ENCODE measurements at places on chromosomes 5 and 9.

- DNase-seq, result no peak
Measured at GRCh38 chr5:138354387-138354786, 1.9 kb downstream of the KDM3B start.

GRCh38 chr5:151745071-151745705 lies 13.2 kb downstream of the ATOX1 start:
- peak; percentile 34 for DNase-seq

GRCh38 chr9:38062498-38063362 lies 6.3 kb downstream of the SHB start:
- no peak for DNase-seq

- DNase-seq, result no peak
Measured at GRCh38 chr5:163574472-163575440, 69.3 kb downstream of the MAT2B start.

- DNase-seq, result no peak
Measured at GRCh38 chr5:1503241-1504068, 20.3 kb downstream of the LPCAT1 start.

GRCh38 chr9:87642330-87643106 lies 83.4 kb upstream of the CTSL start:
- DNase-seq, result no peak

DNA sequence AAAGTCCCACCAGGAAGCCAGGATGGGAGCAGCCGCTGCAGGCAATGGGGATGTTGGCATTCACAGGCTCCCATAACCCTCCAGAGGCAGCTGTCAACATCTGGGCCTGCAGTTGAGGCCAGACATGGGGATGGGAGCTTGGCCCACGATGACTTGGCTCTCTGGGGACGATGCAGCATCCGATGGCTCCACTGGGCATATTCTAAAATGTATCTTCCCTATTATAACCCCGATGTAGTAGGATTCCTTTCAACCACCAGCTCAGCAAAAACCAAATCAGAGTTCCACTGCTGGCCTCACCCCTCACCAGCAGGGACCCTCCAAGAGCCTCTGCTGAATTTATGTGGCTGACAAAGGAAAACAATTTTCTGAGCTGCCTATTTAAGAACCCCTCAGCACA lies 7.1 kb downstream of the SPRY4 start:
- DNase-seq, result no peak

GRCh38 chr9:109179801-109180523 lies 12.9 kb upstream of the FRRS1L start:
- DNase-seq, result no peak

DNA sequence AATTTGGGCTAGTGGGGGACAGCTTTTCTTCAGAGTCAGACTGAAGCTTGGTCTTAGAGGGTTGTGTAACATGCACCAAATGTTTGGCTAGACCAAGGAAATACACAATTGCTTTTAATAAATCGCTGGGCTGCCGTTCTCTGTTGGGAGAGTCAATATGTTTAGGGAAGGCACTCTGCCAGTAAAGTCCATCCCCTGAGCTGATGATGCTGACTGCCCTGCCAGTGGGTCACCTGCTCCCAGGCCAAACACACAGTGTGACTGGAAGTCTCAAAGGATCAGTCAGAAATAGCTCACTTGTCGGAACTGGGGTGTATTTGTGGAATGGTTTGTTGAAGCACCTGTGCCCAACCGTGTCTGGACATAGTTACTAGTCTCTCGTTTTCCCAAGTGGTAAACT lies 17.9 kb upstream of the ZNF474 start:
- DNase-seq, result no peak

DNA sequence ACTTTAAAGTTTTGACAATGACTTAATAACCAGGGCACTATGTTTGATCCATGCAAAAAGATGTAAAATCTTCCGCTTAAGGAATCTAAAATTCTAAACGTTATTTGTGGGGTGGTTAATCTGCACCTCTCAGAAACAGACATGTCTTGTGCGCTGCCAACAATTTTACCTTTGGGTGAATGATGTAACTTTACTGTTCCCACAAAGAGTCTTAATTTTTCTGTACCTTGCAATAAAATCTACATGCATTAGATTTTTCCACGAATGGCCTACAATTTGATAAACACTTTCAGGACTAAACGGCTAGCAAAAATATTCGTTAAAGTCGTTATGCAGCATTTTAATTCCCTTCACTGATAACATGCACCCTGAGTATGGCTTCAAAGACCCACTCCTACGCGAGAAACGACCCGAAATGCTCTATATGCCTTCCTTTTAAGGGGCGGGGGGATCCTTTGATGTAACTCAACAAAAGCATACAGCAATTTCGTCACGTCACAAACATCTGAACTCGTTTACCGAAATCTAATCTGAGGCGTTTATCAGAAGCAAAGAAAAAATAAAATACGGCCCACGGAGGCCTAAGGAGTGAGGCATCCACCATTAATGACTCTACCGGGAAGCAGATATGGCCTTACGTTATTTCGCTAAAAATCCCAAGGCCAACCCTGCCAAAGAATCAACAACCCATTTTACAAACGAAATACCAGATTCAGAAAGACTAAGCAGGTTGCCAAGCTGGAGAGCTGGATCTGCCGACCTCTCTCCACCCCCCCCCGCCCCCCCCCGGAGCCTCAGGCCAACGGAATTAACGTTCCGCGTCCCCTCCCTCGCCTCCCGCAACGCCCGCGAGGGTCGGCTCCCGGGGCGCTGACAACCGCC lies 621 bp downstream of the AK6 start:
- peak; percentile 66 for DNase-seq

DNA sequence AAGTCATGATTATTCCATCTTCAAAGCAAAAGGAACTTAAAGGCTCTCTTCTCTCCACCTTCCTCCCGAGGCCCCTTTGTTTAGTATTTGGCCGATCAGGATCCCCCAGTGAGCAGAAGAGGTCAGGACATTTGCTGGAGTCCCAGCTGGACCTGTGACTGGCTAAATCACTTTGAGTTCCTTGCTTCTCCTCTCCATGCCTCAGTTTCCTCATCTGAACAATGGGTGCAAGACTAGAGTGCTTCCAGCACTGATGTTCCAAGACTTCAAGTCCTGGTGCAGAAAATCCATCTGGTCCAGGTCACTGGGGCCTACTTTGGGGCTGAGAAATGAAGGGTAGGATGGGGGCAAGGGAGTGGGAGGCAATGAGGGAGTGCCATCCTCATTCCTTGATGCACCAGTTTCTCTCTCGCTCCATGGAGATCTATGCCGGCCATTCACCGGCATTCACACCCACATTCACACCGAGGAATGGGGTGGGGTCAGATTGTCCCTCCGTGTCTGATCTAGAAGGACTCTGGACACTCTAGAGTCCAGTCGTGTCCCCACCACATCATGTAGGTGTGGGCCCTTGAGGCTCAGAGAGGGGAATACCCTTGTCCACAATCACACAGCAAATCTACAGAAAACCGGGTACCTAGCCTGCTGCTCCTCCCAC lies 38.7 kb upstream of the IL17B start:
- DNase-seq, result no peak

GRCh38 chr9:98502976-98503325 lies 205.8 kb downstream of the GABBR2 start:
- DNase-seq, result peak; percentile 55

DNA sequence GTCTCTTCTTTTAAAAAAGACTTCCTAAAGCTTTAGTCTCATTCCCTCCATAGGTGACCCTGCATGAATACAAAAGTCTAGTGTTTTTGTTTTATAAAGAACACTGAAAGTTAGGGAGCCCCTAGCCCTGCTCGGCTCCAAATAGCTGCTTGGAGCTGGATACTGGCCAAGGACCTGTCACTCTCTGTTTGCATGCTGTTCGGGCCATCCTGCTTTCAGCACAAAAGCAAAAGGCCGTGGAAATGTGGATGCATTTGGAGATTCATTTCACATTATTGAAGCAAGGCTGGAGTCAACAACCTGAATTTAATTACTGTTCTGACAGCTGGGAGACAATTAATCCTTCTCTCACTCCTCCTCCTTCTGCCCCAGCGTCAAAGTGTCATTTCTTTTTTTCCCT lies 151.7 kb upstream of the NMUR2 start:
- DNase-seq, result no peak

GRCh38 chr5:90529939-90530677 lies 724 bp upstream of the LYSMD3 start:
- peak; percentile 72 for DNase-seq

DNA sequence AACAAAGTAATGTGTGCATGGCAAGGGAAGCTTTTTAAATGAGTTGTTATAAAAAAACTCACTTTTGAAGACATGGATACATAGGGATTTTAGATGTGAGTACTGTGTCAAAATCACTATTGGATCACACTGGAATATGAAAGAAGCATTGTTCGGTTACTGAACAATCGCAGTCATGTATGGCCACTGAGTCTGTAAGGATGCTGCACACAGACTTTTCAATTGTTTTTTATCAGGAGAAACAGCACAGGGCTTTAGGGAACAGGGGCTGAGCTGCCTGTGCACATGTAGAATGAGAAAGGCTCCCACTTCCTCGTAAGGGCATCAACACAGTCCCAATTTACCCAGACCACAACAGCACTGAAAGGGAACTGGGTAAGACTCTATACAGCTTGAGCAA lies 1333.9 kb upstream of the DMAC1 start:
- no peak for DNase-seq

GRCh38 chr9:124906966-124907365 lies 33.9 kb downstream of the GOLGA1 start:
- no peak for DNase-seq

DNA sequence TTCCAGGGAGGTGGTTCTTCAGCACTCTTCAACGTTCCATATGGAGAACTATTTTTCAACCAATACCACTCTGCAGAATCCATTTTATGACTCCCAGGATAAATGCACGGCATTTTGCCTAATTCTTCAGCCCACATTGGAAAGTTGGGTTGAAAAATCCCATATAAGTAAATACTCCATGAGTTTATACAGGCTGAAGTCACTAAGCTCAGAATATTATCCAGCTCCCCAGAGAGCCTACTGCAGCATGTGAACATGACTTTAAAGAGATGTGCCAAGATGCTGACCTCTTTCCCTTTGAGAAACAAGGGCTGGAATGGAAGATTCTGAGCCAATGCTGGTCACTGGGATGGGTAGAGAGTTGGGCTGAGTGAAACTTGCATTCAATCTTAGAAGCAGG lies 111.9 kb upstream of the SLIT3 start:
- no peak for DNase-seq

DNA sequence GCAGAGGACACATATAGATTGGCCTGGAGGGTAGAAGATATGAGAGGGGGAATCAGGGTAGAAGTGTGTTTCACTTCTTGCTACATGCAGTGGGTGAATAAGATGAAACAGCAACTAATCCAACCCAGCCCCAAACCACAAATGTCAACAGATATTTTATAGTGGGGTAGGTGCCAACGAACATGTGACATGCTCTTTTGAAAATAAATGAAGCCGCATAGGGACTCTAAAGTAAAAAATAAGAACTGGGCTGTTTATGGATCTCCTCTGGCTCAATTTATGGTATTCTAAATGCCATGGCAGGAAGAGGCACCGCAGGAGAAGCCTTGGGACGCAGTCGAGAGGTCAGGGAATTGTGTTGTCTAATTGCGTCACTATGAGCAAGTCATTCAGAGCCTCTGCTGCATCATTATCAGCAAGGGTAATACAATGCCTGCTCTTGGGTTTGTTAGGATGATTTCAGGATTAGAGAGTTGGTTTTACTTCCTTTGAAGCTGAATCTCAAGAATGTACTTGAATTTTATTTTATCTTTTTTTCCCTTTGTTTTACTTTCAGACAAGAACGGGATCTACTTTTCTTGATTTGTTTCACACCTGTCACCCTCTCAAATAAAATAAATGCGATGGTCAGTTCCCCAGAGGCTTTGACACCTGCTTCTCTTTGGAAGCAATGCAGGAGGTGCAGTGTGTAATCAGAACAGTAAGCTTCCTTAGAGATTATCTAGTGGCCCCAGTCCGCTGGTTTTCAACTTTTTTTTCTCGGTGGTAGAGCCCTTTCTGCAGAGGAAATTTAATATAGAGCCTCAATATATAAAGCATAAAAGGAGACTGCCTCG lies 375.6 kb upstream of the CLINT1 start:
- DNase-seq, result no peak

DNA sequence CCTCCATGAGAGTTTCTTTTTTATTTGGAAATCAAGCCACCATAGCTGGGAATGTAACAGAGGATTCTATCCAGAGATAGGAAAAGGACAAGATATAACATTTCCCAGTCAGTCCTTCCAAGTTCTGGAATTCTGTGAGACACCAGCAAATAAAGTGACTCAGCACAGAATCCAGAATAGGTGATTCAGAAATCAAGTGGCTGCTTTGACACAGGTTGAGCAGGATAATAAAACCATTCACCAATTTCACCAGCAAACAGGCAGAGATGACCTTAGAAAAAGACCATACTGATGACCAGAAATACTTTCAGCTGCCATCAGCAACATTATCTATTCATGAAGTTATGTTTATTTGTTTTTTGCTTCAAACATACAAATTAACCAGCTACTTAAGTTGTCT lies 491.5 kb upstream of the TUSC1 start:
- no peak for DNase-seq

DNA sequence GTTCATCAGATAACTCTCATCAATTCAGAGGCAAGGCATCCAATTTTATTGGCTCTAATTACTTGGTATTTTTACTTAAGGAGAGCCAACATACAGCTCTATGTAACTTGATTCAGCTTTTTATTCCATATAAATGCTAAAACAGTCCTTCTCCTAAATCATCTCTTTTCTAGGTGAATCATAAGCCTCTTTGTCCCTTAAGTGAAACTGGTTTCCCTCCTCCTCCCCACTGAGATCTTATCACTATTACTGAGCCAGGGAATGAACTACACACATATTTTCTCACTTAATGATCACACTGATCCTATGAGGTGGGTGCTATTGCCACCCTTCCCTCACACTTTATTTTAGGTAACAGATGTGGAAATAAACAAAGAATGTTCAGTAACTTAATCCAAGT lies 1143.8 kb downstream of the MAT2B start:
- DNase-seq, result no peak

DNA sequence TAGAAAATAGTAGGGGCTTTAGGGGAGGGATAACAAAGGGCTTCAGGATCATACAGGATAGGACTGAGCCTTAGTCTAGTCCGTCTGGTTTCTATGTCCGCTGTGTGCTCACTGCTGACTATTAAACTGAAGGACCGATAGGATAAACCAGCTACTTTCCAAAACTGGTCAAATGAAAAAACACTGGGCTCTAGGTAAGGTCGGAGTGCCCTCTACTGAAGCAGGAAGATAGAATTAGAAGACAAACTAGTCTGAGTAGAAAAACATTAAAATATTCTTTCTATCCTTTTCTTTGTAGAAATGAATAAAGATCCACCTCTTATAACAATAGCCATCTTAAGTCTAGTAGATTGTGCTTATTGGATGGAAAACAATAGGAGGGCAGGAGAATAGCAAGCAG lies 133.6 kb downstream of the CEMIP2 start:
- DNase-seq, result no peak

DNA sequence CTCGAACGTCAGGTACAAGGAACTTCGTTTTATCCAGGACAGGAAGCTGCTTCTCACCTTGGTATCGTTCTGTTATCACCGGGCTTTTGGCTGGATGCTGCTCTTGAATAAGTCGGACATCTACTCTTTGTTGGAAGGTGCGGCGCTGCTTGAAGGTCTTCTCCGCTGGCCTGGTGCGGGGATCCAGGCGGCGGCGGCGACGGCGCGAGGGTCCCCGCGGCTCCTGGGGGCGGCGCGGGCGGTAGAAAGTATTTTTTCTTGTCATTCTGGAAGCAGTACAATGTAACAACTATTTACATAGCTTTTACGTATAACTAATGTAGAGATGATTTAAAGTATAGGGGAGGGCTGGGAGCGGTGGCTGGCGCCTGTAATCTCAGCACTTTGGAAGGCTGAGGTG lies 52.3 kb downstream of the ACER2 start:
- DNase-seq, result no peak
